Amygdala (tissue), 56 donors: ENCODE measurements at places on chromosomes 3 and 15.

DNA sequence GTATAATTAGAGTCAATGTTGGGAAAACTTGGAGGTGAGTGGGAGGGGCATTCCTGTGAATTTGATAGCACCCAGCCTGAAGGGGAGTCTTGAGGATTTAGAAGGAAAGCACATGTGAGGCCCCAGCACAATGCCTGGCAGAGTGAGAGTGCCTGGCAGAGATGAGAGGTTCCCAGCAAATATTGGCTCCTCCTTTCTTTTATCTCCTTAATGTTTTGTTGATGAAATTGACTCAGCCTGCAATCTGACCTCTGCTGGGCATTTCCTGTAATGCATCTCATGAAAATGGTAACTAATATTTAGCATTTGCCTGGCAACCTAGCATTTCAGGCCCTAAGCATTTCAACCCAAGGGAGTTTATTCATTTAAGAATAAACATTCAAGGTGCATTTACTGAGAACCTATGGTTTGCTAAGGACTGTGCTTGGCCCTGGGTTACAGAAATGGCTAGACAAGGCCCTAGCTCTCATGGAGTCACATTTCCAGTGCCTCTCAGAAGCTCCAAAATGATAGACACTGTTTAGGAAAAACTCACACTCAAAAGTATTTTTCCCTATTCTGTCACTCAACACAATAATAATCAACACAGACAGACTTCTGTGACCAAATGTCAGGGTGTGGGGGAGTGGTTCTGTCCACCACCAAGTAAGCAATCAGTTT lies 19.0 kb downstream of the PDHB start:
- no peak for DNase-seq

GRCh38 chr15:86894269-86894668 lies 814.6 kb downstream of the AGBL1 start:
- no peak for DNase-seq

DNA sequence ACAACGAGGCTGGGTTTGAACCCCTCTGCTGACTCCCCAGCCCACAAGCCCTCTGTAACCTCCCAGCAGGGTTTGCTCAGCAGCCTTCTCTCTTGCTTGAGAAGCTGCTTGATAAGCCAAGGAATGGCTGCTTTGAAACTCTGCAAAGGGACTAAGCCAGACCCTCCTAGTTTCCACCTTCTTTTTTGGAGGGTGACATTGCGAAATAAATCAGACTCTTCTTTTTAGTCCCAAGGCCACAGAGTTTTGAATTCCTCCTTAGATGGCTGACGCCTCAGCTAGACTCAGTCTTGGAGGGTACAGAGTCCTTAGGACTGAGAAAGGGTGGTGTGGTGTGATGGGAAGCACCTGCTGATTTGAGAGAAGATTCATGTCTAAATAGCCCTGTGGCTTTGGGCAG lies 1.2 kb downstream of the TGM4 start:
- no peak for DNase-seq

DNA sequence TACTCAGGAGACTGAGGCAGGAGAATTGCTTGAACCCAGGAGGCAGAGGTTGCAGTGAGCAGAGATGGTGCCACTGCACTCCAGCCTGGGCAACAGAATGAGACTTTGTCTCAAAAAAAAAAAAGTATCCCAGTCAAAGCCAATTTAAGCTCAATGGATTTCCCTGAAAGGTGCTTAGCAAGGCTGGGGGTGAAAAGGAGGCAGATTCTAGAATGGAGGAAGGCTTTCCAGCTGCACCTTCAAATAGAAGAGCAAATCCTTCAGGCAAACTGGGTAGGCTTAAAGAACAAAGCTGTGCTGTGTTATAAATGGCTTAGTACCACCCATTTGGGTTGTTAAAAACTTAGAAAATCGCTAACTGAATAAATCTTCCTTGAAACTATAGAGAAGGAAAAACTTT lies 3.0 kb upstream of the IFT57 start:
- DNase-seq = no peak

DNA sequence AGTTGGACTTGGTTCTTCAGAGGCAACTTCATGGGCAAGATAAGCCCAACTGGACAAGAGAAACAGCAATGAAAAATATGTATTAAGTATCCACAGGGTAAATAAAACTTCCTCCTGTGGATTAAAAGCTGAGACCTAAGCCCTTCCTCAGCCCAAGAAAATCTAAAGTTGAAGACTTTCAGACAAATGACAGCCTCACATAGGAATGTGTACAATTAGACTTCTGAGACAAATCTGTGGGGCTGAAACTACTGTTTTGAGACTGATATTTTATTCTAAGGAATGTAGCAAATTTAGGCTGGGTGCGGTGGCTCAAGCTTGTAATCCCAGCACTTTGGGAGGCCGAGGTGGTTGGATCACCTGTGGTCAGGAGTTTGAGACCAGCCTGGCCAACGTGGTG lies 74.2 kb upstream of the IL12A start:
- DNase-seq = no peak
